ENCODE measurements at places on chromosomes 5 and 9. TPM values are rescaled to one million over a fixed set of nuclear protein-coding genes. Genes with fewer than 3 reads are reported as not detected.

SCGB3A1 gene
- total RNA-seq: not detected

OR2Y1 gene
- total RNA-seq: not detected

GABRA1 gene
- total RNA-seq: not detected

CCL27 gene
- total RNA-seq: 0.95 TPM

FIBCD1 gene
- 16.3 TPM for total RNA-seq

ARID3C gene
- 0.33 TPM for total RNA-seq

ELP1 gene
- 17.1 TPM for total RNA-seq

Data from Panc1 (cell line).